ENCODE measurements at places on chromosomes 13 and 19.

GRCh38 chr19:45409557-45409920 is 3.1 kb downstream of the POLR1G start:
- no peak for DNase-seq

DNA sequence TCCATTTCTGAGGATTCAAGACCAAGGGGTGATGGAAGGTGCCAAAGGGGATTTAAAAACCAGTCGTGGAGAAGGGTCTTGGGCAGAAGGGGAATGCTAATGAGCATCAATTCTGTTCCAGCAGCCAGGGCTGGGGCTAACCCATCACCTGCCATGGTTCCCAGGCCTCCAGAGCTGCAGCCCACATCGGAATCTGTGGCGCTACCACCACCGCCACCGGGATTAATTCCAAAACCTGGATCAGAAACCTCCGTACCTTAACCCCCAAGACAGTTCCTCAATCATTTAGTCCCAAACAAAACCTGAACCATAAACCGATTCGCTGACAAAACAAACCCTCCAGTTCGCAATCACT is 583 bp downstream of the ZNF615 start:
- DNase-seq = no peak

DNA sequence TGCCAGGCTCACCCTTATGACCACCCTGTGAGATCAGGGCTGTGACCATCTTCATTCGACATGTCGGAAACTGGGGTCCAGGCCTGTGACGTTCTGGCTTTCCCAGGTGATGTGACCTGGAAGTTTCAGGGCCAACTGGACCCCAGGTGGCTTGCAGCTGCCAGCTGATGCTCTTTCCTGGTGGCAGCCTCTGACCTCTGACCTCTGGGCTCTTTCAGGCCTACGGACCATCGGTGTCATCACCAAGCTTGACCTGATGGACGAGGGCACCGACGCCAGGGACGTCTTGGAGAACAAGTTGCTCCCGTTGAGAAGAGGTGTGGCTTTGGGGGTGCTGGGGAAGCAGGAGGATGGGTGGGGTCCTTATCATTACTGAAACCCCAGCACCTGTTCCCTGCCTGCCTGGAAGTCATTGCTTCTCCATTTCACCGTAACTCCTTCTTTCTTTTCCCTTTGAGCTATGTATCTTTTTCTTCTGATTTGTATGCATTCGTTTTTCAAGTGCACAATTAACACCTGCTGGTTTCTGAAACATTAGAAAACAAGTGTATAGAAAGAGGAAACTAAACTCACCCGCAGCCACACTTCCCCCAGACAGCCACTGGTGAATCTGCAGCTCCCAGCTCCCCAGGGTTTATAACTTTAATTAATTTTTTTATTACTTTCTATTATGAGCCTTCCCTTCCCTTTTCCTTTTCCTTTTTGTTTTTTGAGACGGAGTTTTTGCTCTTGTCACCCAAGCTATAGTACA is 58.9 kb downstream of the TMED1 start:
- no peak for DNase-seq

DNA sequence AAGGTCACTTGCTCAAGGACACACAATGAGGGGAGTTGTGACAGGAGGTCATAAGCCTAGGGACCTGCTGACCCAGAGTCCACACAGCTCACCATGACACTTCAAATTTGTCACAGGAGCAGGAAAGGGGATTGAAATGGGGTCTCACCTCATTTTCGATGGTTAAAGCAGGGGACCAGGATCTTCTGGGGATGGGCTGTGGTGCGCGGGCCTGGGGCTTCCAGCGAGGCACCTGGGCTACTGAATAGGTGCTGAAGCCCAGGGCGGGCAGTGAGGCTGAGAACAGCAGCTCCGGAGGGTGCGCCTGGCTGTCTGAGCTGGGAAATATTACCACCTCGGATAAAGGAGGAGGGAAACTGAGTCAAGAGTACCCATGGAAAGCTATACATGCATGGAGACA is 11.0 kb downstream of the MAN2B1 start:
- DNase-seq = no peak

GRCh38 chr19:28475525-28475924 is 737.4 kb downstream of the UQCRFS1 start:
- no peak for DNase-seq

DNA sequence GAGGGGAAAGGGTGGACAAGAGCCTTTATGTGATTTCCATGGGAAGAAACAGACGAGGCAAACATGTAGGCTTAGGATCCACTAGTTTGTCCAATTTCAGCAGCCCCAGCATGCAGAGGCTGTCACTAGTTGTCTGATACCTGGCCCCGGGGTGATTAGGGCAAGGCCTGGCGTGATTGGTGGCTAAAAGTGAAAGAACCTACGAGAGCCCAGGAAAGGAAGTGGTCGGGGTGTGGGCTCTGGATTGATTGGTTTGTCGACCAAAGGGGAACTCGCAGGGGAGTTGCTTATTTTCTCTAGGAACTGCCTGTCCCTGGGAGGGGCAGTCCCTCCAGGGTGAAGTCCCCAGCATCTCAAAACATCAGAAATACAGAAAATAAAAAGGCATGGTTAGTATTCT is 64.2 kb upstream of the UQCRFS1 start:
- DNase-seq = no peak

DNA sequence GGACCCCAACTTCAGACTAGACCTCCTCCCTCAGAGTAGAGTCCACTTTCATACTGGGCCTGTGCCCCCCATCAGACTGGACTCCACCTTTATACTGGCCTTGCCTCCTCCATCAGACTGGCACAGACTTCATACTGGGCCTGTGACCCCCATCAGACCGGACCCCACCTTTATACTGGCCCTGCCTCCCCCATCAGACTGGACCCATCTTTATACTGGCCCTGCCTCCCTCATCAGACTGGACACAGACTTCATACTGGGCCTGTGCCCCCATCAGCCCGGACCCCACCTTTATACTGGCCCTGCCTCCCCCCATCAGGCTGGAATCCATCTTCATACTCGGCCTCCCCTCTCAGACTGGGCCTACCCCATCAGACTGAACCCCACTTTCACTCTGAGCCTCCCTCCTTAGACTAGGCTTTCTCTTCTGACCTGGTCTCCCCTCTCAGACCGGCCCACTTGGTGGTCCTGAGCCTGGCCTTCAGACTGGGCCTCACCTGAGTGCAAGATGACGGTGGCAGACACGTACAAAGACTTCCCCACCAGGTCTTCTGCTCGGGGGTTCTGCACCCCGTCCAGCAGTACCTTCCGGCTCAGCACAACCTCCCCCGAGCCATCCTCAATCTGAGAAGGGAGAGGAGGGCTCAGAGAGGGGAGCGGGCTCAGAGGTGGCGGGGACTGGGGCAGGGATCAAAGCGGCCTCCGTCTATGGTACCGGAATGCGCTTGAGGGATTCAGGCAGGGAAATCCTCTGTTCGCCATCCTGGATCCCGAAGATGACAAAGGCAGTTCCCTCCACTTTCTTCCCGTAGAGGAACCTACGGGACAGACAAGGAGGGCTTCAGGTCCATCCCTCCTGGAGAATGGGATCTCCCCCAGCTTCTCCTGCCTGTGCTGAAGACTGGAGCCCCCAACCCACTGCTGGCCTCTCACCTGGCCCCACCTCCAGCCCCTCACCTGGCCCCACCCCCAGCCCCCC is 7.5 kb downstream of the C3 start:
- DNase-seq = no peak

DNA sequence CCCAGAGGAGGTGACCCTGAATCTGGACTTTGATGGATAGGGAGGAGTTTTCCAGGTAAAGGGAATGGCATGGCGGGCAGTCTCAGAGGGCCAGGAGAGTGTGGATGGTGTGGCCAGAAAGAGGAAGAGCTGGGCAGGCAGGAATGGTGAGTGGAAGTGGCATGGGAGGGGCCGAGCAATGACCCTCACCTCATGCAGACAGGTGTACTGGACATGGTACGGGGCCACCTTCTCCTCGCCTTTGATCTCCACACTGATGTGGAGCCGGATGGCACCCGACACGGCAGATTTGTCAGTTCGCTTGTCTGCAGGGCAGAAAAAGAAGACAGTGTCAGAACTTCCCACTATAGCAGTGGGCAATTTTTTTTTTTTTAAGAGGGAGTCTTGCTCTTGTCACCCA is 45.5 kb downstream of the UNC13A start:
- no peak for DNase-seq

- DNase-seq = no peak
Observed at GRCh38 chr13:101258071-101258470, 158.2 kb downstream of the NALCN start.

DNA sequence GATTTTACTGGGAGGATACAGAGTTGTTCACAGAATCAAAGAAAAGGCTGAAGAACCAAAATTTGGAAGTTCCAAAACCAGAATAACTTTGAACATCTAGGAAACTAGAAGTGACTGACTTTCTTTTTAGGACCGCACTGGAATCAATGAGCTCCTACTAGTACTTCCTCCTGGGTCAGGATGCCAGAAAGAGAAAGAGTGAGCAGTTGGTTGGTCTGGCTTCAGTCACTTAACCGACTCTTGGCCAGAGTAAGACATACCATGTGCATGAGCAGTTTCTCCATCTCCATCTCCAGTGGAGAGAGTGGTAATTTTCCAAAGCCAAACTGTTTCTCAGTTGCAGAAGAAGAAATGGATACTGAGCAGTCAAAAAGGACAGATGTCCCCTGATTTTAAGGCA is 27.1 kb upstream of the MTUS2 start:
- no peak for DNase-seq

- DNase-seq = no peak
Observed at GRCh38 chr13:76861859-76862258, 24.3 kb downstream of the KCTD12 start.

GRCh38 chr13:74554569-74555275 is 420.5 kb upstream of the KLF12 start:
- no peak for DNase-seq

GRCh38 chr19:10617409-10618121 is 7.8 kb upstream of the SLC44A2 start:
- DNase-seq = no peak

DNA sequence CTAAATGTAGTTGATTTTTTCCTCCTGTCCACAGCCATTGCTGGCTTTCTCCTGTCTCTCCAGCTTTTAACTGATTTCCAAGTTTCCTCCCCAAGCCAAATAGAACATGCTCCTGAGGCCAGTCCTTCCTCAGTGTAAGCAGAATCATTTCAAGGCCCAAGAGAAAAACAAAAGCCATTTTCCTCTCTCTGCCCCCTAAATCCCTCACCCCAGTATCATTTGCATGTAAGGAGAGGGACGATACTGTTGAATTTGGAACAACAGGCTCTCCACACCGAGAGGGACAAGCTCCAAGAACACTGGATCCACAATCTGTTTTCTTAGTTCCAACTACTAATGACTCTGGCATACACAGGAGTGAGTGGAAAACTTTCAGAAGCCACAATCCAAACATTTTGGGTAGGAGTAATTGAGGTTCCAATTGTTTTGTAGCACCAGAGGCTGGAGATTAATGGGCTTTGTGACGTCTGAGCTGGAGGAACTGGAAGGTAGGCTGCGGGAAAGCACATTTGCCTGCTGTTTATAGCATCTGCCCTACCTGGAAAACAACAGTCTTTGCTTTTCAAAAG is 156.8 kb downstream of the FLT1 start:
- no peak for DNase-seq

DNA sequence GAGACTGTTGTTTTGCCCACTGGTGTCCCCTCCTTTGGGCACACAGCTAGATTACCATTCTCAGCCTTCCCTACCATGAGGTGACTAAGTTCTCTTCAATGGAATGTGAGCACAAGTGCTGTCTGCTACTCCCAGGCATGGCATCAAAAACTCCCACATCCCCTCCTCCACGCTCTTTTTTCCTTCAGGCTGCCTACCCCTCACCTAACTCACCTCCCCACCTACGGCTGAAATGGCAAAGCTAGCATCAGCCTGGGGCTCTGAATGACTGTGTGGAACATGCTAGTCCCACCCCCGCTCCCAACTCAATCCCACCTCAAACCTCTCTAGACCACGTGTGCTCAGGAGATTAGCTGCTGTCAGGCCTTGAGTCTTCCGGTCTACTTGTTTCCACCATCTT is 512.2 kb downstream of the DIAPH3 start:
- DNase-seq = no peak

DNA sequence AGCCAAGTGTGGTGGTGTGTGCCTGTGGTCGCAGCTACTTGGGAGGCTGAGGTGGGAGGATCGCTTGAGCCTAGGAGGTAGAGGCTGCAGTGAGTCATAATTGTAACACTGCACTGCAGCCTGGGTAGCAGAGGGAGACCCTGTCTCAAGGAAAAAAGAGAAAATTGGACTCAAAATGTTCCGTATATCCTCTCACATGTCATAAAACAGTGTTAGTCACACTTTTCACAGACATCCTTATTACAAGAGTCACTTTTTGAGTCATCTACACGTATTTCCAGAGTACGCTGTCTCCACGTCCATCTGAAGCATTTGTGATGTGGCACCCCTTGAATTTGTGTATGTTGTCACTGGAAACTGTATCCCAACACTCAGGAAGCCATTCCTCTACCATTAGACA is 133.0 kb downstream of the SIPA1L3 start:
- DNase-seq = no peak
